Uterus (tissue), 4 donors: ENCODE measurements at places on chromosomes 12 and 14. TPM values are rescaled to one million over a fixed set of nuclear protein-coding genes. Genes with fewer than 3 reads are reported as not detected.

- DNase-seq: no peak
These were observed 69.4 kb upstream of the PRIMA1 start for GRCh38 chr14:93857500-93858283.

- no peak for DNase-seq
These were observed 284.7 kb downstream of the DAD1 start for GRCh38 chr14:22304326-22304725.

- DNase-seq: no peak
These were observed 19.2 kb downstream of the CSRP2 start for GRCh38 chr12:76859611-76860010.

DNA sequence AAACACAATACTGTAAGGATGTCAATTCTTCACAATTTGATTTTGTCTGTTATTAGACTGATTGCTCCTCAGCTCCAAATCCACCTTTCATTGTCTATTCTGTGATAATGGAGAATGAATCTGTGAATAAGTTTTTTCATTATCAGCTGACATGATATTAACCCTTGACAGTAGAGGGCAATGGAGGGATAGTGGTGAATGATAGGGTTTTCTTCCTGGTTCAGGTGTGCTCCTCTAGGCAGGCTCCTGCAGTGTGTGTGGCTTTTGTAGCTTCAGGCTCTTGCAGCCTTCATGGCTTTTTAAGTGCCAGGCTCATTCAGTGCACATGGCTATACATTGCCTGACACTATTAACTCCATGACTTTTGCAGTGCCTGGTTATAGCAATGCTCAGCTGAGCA is 23.4 kb upstream of the ZNF641 start:
- DNase-seq: no peak

DNA sequence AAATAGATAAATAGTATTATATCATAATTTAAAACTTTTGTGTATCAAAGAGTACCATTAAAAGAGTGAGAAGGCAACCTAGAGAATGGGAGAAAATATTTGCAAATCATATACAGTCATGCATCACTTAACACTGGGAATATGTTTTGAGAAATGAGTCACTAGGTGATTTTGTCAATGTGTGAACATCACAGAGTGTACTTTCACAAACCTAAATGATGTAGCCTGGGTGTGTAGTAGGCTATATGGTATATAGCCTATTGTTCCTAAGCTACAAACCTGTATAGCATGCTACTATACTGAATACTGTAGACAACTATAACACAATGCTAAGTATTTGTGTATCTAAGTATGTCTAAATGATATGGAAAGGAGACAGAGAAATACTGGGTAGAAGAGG is 48.0 kb upstream of the ARID2 start:
- DNase-seq: no peak

- DNase-seq: no peak
These were observed 125.2 kb downstream of the SLC25A21 start for GRCh38 chr14:37047226-37047625.

GRCh38 chr12:71130521-71131069 is 27.2 kb downstream of the TSPAN8 start:
- DNase-seq: no peak

DNA sequence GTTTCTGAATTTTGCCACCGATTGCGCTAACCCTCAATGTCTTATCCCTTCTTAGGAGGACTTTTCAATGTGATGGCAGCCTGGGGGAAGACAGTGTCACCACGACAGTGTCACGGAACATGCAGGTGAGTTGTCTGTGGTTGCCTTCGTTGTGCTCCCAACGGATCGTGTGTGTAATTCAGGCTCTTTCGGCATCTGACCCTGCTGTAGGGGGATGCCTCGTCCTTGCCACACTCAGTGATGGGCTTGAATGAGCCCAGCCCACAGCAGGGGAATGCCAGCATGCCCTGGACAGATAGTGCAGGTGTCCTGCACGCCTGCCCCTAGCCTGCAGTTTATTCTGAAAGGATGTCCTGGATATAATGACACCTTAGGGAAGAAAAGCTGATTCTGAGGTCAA is 123.8 kb upstream of the RTL1 start:
- DNase-seq: no peak

GRCh38 chr12:87304406-87304805 is 724.8 kb downstream of the C12orf50 start:
- no peak for DNase-seq

GRCh38 chr14:73723797-73724661 is 9.8 kb upstream of the PNMA1 start:
- DNase-seq: peak; percentile 92

- DNase-seq: no peak
These were observed 86.6 kb upstream of the DYNC1H1 start for GRCh38 chr14:101877766-101878165.

- no peak for DNase-seq
These were observed 204.7 kb upstream of the PELI2 start for GRCh38 chr14:55913324-55914025.

The KRT7 gene
- not detected for total RNA-seq

The TAMALIN gene
- 6.4 TPM for total RNA-seq

The SLC17A8 gene
- not detected for total RNA-seq

The HOXC12 gene
- not detected for total RNA-seq

The EXOC3L4 gene
- total RNA-seq: under 0.01 TPM

The CLEC1A gene
- total RNA-seq: 2.6 TPM

The LRFN5 gene
- total RNA-seq: 0.26 TPM

The STAC3 gene
- 1.0 TPM for total RNA-seq

The BATF gene
- total RNA-seq: 6.4 TPM

The GPATCH2L gene
- 50.5 TPM for total RNA-seq
